ENCODE measurements at places on chromosomes 13 and 19.

GRCh38 chr19:44875666-44876451, 15.2 kb upstream of the TOMM40 start:
- no peak for DNase-seq

GRCh38 chr19:48926909-48927308, 6.6 kb upstream of the DHDH start:
- DNase-seq = peak; percentile 44

DNA sequence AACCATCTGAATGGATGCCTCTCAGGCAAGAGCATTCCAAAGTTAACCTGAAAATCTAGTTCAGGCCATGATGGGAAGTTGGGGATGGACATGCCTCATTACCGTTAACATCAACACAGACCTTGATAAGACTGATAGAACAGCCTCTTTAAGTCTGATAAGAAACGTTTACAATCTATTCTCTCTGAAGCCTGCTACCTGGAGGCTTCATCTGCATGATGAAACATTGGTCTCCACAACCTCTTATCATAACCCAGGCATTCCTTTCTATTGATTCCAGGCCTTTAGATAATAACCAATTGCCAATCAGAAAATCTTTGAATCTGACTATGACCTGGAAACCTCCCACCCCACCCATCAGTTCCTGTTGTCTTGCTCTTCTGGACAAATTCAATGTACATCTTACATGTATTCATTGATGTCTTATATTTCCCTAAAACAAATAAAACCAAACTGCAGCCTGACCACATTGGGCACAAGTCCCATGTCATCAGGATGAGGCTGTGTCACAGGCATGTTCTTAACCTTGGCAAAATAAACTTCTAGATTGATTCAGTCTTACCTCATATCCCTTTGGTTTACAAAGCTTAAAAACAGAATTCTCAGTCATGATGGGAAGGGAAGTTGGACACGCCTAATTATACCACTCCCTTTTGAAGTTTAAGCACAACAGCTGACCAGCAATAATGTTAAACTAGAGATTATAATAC, 843.8 kb upstream of the SPRY2 start:
- no peak for DNase-seq

GRCh38 chr13:109154966-109155761, 525.8 kb downstream of the MYO16 start:
- DNase-seq = no peak

- DNase-seq = no peak
Observed at GRCh38 chr13:75486146-75487062, 4.4 kb upstream of the TBC1D4 start.

- no peak for DNase-seq
Observed at GRCh38 chr19:46718157-46718933, 1.4 kb upstream of the PRKD2 start.

DNA sequence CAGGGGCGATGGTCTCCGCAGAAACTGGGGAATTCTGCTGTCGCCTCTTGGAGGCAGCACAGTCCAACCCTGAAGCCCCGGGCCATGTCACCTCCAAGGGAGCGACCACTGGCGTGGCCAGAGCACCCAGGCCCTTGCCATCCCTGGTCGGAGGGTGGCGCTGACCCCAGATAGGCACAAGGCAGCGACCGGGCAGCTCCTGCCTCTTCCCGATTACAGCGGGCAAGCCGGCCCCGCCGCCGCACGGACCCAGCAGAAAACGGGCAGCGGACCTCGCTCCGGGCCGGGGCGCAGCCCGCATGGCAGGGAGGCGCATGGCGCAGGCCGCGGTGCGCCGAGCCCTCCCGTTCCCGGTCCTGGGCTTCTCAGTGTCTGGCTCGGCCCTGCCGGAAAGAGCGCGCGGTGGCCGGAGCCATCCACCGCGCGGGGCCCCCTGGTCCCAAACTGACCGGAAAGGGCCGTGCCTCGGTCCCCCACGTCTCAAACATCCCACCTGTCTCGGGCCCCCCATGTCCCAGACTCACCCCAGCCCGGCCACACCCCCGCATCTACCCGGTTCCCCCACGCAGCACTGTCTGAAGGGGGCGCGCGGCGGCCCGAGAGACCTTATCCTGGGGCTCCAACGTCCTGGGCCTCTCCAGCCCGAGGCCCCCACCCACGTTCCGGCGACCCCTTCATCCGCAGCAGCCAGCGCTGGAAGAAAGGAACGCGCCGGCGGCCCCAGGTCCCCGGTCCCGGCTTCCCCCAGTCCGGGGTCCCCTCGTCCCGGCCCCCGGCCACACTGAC, 727 bp downstream of the CERS1 start:
- DNase-seq = no peak

GRCh38 chr13:39985071-39985470, 329.6 kb downstream of the COG6 start:
- DNase-seq = no peak

DNA sequence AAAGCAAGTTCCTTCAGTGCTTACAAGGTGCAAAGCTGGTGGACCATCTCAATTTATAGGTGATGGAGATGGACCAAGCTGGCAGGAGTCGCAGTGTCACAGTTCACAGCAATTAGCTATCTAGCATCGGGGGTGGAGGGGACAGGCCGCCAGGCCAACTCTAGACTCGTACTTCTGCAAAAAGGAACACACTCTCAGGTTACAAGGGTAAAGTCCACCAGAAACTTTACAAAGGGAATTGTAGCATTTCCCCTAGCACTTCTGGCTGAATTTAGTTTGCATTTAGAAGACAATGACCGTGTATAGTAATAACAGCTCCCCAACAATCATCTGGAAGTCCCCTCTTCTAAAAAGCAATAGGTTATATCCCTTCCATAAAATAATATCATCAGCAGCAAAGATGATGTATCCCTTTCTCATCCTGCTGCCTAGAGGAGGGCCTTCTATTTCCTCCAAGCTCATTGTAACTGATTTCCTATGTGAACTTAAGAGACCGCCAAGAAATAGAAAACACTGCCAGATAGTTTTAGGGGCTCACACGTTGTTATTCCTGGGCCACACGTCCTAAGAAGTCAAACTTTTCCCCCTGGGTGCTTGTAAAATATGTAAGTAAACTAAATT, 8.5 kb upstream of the DOCK9 start:
- no peak for DNase-seq

- no peak for DNase-seq
Observed at GRCh38 chr13:79909644-79910043, 428.7 kb downstream of the NDFIP2 start.

DNA sequence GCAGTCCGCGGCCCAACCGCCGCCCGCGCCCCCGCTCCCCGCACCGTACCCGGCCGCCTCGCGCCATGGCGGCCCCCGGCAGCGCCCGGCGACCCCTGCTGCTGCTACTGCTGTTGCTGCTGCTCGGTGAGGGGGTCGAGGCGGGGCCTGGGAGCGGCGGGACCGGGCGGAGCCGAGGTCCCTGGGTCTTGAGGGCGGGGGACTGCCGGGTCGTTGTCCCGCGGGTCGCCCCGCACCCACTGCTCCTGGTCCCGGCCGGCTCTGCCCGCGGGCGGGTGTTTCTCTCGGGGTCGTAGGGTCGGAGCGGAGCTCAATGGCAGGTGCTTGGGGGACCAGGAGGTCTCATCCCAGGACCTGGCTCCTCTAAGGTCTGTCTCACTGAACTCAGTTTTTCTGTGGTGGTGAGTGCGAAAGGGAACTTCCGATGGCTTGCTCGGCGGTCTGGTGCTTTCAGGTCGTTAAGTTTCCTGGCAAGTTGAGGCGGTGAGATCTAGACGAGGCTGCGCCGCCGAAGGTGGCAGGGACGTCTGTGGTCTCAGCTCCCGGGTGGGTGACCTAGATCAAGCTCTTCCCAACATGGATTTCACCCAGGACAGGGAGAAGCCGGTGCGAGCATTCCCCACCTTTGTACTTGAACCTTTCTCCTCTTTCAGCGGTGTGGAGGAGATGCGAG, 467 bp downstream of the LAMP1 start:
- DNase-seq = no peak

DNA sequence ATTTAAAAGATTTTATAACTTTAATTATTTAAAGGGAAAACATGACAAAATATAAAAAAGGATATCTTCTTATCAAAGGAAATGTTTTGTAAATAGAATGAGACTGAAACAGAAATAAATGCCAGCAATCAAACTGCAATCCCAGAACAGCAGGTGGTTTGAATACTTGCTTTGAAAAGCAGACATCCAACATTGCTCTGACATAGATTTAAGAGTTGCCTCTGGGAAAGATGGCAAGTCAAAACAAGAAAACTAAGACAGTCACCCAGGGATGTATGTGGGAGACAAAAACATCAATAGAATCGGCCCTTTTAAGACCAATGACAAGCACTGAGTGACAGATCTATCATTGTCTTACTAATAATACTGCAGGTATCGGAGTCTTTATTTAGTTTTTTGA, 789.7 kb upstream of the GPC6 start:
- DNase-seq = no peak

DNA sequence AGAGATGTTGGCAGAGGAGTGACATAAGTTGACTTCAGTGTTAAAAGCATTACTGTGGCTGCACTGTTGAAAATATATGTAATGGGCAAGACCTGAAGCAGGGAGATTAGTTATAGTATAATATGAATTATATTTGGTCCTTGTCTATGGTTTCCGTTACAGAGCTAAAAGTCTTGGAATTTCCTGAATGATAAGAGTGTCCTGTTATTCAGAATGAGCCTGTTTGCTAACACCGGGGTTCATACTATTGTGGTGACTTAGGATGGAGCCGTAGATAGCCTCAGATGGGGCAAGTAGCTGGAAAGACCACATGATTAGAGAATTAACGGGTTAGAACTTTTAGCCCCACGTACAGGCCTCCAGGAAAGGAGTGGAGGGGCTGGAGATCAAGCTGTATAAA, 5.7 kb downstream of the USPL1 start:
- DNase-seq = no peak

GRCh38 chr19:2309734-2310362, 1.9 kb upstream of the LINGO3 start:
- peak; percentile 31 for DNase-seq

GRCh38 chr19:33239223-33239975, 13.7 kb upstream of the SLC7A10 start:
- DNase-seq = no peak

DNA sequence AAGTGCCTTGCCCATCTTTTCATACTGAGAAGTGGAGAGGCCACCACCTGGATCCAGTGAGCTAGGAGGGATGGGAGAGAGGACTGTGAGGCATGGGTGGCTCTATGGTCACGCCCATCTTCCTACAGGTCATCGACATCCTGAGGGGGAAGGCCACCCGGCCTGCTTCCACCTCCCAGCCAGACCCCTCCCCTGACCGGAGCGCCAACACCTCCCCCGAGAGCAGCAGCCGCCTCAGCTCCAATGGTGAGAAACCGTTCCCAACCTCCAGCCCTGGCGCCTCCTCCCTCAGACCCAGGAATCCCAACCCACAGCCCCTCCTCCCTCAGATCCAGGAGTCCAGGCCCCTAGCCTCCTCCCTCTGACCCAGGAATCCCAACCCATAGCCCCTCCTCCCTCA, 10.1 kb downstream of the BCL3 start:
- no peak for DNase-seq

DNA sequence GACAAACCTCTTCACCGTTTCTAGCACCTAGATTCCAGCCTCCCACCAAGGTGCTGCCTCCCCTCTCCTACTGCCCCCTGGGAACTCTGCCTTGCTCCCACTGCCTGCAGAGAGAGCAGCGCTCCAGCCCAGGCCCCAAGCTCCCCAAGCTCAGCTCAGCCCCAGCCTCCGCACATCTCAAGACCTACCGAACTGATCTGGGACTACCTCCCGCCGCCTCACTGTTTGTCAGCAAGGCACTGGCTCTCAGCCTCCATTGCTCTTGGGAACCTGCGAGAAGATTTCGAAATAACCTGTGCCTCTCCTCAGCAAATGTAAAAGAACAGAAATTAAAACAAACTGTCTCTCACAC, 92.4 kb upstream of the GPR183 start:
- DNase-seq = no peak

GRCh38 chr13:44660050-44660449, 83.9 kb upstream of the TSC22D1 start:
- DNase-seq = no peak

Data from T1000 (cell line).